ENCODE measurements at places on chromosomes 3 and 15. TPM values are rescaled to one million over a fixed set of nuclear protein-coding genes. Genes with fewer than 3 reads are reported as not detected.

GRIP2 gene
- not detected for polyA plus RNA-seq

GATM gene
- 0.43 TPM for polyA plus RNA-seq

FGF12 gene
- polyA plus RNA-seq: not detected

TEX55 gene
- polyA plus RNA-seq: not detected

- no peak overlapping the region for H3K4me3 ChIP-seq
- peaks cover 44% of the 10 kb centered on the region for H3K4me1 ChIP-seq
- H3K27me3 ChIP-seq: no peaks in the 10 kb centered on the region
- H3K27ac ChIP-seq: no peak overlapping the region
- peak; percentile 90 for DNase-seq
These were observed 35.8 kb upstream of the CCDC80 start for GRCh38 chr3:112676659-112677234.

GRCh38 chr3:123048480-123049237, 18.2 kb upstream of the PDIA5 start:
- H3K36me3 ChIP-seq: no peaks in the 10 kb centered on the region
- no peak overlapping the region for H3K4me3 ChIP-seq
- DNase-seq: no peak
- H3K27ac ChIP-seq: no peak overlapping the region
- H3K4me1 ChIP-seq: no peaks in the 10 kb centered on the region

GRCh38 chr15:65533057-65533756, 2.9 kb downstream of the HACD3 start:
- no peaks in the 10 kb centered on the region for H3K4me1 ChIP-seq
- no peak overlapping the region for H3K4me3 ChIP-seq
- no peak for DNase-seq
- no peak overlapping the region for H3K27ac ChIP-seq
- H3K36me3 ChIP-seq: no peaks in the 10 kb centered on the region

GRCh38 chr3:25856902-25857518, 67.1 kb downstream of the OXSM start:
- no peak overlapping the region for H3K27ac ChIP-seq
- DNase-seq: no peak
- no peaks in the 10 kb centered on the region for H3K4me1 ChIP-seq
- H3K36me3 ChIP-seq: no peaks in the 10 kb centered on the region
- H3K4me3 ChIP-seq: no peak overlapping the region

DNA sequence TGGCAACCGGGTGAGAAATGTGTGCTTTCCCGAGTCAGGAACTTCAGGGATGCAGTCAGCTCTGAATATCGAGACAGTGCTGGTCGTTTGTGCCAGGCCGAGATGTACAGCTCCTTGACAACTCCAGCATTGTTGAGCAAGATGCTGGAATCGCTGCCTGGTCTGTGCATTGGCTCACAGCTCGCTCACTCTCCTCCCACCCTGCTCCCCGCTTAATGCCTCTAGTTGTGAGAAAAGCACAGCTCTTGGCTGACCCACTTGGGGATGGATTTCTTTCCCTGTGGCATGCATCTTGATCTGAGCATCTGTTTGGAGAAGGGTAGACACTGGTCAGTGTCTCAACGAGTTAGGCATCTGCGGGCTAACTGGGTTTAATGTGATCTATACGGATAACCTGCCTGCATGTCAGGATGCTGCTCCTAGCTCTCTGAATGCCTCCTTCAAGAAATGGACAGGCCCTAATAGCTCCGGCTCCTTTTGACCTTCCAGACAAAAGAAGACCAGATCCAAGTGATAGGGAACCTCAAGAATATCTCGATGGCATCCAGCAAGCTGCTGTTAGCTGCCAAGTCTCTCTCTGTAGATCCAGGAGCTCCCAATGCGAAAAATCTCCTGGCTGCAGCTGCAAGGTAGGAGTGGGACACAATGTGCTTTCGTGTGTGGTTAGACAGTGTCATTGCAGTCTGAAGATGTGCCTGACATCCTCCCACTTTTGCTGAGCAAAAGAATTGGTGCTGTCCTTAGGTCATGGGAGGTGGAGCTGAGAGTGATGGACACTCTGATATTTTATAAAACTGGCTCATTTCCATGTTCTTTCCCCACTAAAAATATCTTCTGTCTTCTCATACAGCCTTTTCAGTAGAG, 302.2 kb upstream of the TPM1 start:
- H3K4me3 ChIP-seq: no peak overlapping the region
- DNase-seq: no peak
- no peaks in the 10 kb centered on the region for H3K4me1 ChIP-seq
- H3K27ac ChIP-seq: no peak overlapping the region

DNA sequence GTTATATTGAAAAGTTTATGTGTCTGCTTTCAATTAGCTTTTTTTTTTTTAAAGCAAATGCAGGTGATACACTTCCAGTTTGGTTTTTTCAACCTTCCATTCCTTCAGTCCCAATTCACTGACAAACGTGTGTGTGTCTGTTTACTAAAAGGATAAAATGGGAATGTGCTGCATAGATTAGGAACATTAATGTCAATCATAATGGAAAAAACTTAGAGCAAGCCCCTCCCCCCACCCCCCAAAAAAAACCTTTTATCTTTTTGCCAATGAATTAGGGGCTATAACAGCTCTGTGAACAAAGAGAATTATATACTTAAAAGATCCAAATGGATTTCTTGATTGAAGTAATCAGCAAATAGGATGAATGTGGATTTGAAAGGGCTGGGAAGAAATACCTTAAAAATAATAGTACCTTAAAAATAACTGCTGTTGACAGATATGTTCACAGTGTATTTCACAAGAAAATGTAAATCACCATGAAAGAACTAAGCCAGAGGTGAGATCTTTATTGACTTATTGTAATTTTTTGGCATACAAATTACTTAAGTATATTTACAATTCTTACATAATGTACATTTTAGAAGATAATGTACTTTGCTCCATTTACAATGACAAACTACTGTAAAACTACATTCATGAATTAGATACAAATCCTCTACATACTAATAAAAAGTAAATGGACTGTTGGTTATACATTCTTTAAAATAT, 3.5 kb upstream of the XXYLT1 start:
- no peaks in the 10 kb centered on the region for H3K27me3 ChIP-seq
- no peak overlapping the region for H3K4me3 ChIP-seq
- no peaks in the 10 kb centered on the region for H3K36me3 ChIP-seq
- DNase-seq: no peak
- H3K27ac ChIP-seq: no peak overlapping the region

GRCh38 chr3:98972155-98972554, 70.7 kb upstream of the DCBLD2 start:
- no peaks in the 10 kb centered on the region for H3K4me1 ChIP-seq
- H3K27me3 ChIP-seq: no peaks in the 10 kb centered on the region
- DNase-seq: no peak
- no peaks in the 10 kb centered on the region for H3K36me3 ChIP-seq
- H3K4me3 ChIP-seq: no peak overlapping the region

- no peaks in the 10 kb centered on the region for H3K4me1 ChIP-seq
- H3K27ac ChIP-seq: no peak overlapping the region
- H3K36me3 ChIP-seq: no peaks in the 10 kb centered on the region
These were observed 427.1 kb upstream of the DPH6 start for GRCh38 chr15:35973029-35973428.

DNA sequence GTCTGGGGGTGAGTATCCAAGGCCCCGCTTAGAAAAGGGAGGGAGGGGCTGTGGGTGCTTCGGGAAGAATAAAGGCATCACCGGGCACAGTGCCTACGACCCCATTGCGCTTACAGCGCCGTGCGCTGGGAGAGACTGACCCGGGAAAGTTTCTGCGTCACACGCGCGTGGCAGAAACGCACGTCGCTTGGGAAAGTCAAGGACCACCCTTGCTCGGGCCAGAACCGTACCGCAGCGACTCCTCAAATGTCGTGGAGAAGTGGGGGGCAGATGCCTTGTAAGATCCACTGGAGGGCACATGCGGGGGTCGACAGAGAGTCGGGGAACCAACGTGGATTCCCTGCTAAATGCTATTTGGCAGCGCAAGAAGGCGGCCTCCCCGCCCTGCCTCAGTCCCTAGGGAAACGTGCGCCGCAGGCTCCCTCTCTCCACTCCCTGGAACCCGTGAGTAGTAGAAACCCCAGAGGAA, 2.4 kb downstream of the ADAMTS9 start:
- no peaks in the 10 kb centered on the region for H3K27me3 ChIP-seq
- no peaks in the 10 kb centered on the region for H3K36me3 ChIP-seq
- H3K4me1 ChIP-seq: no peaks in the 10 kb centered on the region
- H3K4me3 ChIP-seq: no peak overlapping the region
- no peak for DNase-seq

- no peak overlapping the region for H3K27ac ChIP-seq
- no peaks in the 10 kb centered on the region for H3K4me1 ChIP-seq
These were observed 214.8 kb downstream of the FMN1 start for GRCh38 chr15:32979710-32980109.

DNA sequence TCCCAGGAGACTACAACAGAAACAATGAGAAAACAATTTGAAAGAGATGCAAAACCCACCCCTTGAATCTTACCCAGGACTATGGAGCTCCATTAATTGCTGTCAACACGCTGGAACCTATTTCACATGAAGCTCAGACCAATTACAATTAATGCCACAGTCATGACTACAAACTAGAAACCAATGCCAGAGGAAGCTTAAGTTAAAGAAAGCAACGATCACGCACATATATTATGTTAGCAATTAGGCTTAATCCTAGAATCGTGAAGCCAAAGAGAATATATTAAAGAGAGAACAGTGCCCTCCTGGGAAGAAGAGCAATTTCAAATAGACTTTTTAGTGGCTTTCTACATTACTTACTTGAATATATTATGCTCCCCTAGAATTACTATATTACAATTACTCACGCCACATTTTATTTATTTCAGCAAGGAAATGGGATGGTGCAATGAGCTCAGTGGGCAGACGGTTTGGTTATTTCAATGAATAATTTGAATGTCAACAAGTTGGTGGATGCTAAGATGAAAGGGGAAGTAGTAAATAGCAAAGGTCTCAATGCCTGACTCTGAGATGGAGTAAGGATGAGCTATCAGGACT, 125.5 kb downstream of the GREM1 start:
- H3K27me3 ChIP-seq: no peaks in the 10 kb centered on the region

GRCh38 chr3:197398286-197398878, 100.0 kb upstream of the DLG1 start:
- H3K4me3 ChIP-seq: no peak overlapping the region
- H3K4me1 ChIP-seq: no peaks in the 10 kb centered on the region
- H3K27ac ChIP-seq: no peak overlapping the region
- H3K27me3 ChIP-seq: no peaks in the 10 kb centered on the region

DNA sequence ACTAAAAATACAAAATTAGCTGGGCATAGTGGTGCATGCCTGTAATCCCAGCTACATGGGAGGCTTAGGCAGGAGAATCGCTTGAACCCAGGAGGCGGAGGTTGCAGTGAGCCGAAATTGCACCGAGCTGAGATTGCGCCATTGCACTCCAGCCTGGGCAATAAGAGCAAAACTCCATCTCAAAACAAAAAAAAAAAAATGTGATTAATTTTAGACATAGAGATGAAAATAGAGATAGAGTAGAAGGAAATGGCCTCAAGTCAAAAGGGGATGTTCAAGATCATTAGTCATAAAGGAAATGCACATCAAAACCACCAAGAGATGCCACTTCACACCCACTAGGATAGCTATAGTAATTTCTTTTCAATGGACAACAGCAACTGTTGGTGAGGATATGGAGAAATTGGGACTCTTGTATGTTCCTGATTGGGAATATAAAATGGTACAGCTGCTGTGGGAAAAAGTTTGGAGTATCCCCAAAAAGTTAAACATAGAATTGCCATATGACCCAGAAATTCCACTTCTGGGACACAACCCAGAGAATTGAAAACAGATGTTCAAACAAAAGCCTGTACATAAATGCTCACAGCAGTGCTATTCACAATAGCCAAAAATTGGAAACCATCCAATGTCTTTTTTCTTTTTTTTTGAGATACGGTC, 55.4 kb downstream of the ABHD2 start:
- no peaks in the 10 kb centered on the region for H3K36me3 ChIP-seq
- peaks cover 3% of the 10 kb centered on the region for H3K4me1 ChIP-seq
- no peak overlapping the region for H3K4me3 ChIP-seq
- no peak for DNase-seq
- no peak overlapping the region for H3K27ac ChIP-seq

DNA sequence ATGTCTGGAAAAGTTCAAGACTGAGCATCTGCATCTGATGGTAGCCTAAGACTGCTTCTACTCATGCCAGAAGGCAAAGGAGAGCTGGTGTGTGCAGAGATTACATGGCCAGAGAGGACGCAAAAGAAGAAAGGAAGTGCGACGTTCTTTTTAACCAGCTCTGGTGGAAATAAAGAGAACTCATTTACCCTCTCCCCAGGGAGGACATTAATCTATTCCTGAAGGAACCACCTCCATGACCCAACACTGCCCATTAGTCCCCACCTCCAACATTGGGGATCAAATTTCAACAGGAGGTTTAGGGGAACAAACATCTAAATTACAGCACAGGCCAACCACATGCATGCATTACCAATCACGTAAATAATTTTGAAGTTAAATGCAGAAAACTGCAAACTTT, 1.5 kb upstream of the NCK1 start:
- H3K27ac ChIP-seq: peak overlapping the region; percentile 90
- no peaks in the 10 kb centered on the region for H3K27me3 ChIP-seq
- peaks cover 22% of the 10 kb centered on the region for H3K4me1 ChIP-seq
- H3K36me3 ChIP-seq: no peaks in the 10 kb centered on the region

GRCh38 chr15:35320158-35320780, 225.7 kb downstream of the DPH6 start:
- H3K4me3 ChIP-seq: no peak overlapping the region
- no peaks in the 10 kb centered on the region for H3K27me3 ChIP-seq
- H3K36me3 ChIP-seq: no peaks in the 10 kb centered on the region

DNA sequence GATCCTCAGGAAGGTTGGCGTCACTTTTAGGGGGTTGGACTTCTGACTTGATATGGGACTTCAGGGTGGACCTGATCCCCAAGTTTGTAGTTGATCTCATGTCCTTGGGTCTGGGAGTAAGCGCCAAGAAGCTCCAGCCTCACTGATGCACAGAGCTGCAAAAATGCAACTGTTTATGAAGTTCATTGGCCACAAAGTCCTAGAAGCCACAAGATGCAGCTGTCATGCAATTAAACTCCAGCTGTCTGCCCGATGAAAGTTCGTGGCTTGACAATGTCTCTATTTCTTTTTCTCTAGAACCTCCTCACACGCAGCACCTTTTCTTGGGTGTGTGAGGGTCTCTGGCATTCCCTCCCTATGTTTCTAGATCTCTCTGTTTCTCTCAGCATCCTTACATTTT, 9.2 kb upstream of the ACAN start:
- no peak overlapping the region for H3K4me3 ChIP-seq
- H3K36me3 ChIP-seq: no peaks in the 10 kb centered on the region
- no peaks in the 10 kb centered on the region for H3K4me1 ChIP-seq
- peaks cover 6% of the 10 kb centered on the region for H3K27me3 ChIP-seq

DNA sequence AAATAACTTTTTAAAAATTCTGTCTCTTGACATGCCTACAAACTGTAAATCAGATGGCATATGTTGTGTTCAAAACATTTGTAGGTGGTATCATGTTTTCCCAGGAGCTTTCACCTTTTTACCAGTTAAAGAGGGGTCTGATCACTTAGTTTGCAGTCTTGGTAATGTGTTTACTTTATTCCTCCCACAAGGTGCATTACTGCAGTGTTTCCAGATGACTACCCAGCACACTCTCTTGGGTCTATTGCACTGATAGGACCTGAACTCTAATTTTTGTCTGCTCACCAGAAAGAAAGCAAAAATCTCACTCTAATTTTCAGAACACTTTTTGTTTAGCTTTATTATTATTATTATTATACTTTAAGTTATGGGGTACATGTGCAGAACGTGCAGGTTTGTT, 734.1 kb downstream of the GBE1 start:
- no peaks in the 10 kb centered on the region for H3K27me3 ChIP-seq
- no peak overlapping the region for H3K4me3 ChIP-seq

Measured in CD8-positive, alpha-beta memory T cell (primary cell).